ENCODE measurements at places on chromosomes 2 and 18.
A peak's percentile ranks its signal among the peaks of the same experiment; 100 is the strongest.

DNA sequence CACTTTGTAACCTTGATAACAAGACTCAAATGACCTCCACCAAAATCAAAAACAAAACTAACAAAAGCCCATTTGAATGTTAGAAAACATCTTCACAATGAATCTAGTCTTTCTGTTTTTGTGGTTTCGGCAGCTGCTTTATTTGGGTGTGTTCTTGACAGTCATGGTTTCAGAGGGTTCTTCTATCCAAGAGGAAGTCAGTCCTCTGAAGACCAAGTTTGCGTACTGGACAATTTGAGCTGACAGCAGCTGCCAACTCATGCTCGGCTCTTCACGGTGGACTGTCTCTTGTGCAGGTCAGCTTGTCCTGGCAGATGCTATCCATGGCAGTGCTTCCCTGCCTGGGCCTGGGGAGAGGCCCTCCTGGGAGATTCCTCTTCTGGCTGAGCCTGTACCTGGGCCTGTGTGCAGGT is 91.0 kb downstream of the TMEM17 start:
- DNase-seq: no peak

DNA sequence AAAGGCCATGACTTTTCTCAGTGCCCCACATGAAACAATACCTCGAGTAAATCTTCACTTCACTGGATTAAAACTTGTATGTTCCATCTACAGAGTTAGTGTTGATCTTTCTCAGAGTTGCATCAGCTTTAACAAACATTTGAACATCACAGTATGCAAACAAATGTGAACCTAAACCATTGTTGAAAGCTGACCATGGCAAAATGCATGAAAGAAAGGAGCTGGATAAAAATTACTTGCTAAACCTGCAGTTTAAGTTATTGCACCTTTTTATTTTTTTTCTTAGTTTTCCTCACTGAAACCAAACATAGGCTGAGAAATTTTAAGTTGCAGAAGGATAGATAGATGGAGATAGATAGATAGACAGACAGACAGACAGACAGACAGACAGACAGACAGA is 107.2 kb upstream of the UGP2 start:
- no peak for DNase-seq

DNA sequence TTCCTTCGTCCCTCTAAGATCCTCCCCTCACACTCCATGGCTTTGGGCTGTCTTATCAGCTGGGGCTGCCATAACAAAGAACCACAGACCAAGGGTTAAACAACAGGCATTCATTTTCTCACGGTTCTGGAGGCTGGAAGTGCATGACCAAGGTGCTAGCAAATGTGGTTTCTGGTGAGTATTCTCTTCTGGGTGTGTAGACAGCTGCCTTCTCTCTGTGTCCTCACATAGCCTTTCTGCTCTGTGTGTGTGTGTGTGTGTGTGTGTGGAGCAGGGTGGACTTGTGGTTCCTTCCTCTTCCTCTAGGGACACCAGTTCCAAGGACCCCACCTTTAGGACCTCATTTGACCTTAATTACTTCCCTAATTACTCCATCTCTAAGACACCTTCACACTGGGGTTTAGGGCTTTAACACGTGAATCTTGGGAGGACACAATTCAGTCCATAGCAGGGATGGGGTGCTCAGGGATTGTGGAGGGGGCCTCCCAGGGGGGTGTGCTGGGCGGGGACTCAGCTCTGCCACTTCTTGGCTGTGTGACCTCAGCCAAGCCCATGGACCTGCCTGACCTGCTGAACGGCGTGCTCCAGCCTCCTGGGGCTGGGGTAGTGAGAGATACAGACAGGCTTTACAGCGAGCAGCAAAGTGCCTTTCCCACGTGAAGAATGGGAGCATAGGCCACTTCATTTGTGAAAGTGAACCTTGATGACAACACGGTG is 38.0 kb downstream of the ACKR3 start:
- peak; percentile 61 for DNase-seq

DNA sequence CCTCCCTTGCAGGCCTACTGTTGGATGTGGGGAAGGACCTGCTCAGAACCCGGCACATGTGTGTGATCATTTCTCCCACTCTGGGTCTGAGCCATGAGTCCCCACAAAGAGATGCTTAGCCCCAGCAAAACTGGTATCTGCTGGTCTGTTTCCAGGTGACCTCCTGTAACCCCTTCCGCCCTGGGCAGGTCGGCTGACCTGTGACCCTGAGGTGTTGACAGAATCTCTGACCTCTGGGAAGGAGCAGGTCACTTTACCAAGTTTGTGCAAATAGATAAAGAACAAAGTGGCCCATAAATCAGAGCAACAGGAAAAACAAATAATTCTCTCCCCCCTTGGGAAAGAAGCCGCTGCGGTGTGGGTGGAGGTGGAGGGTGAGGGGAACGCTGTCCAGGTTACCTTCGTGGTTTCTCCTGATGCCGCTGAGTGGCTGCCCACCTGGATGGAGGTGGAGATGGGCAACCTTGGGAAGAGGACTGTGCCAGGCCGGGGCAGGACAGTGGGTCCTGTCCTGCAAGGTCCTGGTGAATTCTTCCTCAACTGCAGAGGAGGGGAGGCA is 174.0 kb upstream of the MYCN start:
- DNase-seq: no peak

DNA sequence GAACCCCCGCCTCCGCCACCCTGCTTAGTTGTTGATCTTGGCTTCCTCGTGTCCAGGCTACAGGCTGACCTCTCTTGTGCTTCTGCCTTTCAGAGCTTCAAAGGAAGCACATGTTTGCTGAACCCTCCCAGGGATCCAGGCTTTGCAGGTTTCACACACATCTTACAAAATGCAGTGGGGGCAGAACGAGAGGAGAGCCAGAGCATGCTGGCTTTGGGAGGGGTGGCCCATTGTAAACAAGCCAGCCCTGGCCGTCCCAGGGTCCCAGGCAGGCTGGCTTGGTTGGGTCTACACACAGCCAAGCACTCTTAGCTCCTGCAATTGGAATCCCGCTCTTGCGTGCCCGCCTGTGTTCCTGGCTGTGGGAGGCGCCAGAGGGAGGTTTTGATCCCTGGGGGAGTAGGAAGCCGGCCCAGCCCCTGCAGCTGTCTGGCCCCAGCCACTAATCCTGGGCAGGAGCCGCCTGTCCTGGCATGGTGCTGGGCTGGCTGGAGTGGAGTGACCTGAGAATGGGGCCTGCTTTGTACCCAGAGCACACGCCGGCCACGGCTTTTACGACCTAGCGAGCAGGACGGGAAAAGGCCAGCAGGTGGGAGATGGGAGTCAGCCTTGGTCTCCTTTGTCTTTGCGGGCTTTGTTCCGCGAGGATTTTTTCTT is 53.9 kb downstream of the SH3BP4 start:
- DNase-seq: no peak

DNA sequence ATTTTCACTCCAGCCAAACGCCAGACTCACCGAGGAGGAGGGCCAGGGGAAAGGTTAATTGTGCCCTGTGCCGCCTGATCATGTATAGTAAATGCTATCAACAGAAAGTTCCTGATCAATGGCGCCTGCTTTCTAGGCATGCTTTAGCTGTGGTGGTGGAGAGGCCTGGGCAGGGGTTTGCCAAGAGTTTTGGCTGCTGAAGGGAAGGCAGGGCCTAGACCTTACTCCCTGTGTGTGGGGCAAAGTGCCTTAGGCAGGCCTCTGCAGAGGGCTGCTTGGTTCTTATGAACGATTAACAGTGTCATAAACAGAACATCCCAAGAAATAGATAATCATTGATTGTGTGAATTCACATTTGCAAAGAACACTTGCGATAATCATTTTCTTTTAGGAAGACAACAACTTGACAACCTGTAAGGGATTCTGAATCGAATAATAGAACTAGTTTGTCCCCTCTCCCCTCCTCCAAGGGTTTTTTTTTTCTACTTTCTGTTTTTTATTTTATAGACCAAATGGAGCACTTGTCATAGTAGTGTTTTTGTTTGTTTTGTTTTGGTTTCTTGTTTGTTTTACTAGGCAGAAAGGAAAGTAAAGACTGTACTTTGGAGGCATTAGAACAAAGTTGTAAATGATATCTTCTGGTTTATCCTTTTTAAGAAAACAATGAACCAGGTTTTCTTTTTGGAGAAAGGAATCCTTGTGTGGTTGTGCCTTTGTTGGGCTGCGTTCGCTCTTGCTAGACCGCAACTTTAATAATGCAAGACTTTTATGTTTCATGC is 6.5 kb downstream of the TSHZ1 start:
- no peak for DNase-seq

- no peak for DNase-seq
Observed at GRCh38 chr2:43718530-43719124, 42.4 kb upstream of the C1GALT1C1L start.

GRCh38 chr2:109406301-109406700 is 207.5 kb downstream of the SEPTIN10 start:
- peak; percentile 76 for DNase-seq

DNA sequence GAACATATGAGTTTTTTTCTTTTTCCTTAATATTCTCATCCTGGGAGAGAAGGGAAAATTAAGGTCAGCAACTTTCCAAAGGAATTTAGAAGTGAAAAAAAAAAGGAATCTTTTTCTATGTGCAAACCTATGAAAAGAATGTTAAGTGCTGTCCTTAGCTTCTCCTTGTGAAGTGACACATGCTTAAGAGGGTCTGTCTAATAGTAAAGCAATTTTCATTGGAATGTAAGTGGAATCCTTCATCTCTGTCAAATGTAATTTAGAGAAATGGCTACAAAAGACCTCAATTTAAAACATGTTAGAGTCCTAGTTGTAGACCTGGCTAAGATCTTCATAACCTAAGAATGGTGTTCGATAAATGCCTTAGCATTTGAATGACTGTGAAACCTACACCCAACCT is 117.4 kb upstream of the EPB41L3 start:
- DNase-seq: no peak

- DNase-seq: no peak
Observed at GRCh38 chr2:240467149-240467642, 31.7 kb downstream of the GPC1 start.

DNA sequence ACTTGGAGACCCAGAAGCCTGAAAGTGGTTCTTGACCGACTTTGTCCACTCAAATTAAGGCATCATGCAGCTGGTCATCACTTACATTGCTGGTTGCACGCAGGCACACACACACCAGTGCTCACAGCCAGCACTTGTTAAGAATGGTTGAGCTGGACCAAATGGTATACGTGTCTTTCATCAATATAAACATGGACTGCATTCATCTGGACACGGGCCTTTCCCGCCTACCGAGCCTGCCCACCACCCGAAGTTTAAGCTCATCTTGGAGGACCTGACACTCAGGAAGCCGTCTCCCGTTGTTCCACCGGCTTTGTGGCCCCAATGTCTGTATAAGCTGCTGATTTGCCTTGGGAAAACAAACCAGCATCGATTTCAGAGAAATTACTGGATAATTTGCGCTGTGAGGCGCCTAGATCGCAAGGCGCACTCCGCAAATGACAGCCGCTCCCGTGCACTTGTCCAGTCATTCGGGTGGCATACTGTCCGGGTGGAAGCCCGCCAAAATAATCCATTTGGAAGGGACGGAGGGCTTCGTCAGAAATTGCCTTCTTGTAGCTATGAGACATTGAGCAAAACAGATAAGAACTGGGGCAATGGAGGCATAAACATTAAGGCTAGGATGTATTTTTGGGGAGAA is 40.1 kb upstream of the AKAIN1 start:
- DNase-seq: no peak

DNA sequence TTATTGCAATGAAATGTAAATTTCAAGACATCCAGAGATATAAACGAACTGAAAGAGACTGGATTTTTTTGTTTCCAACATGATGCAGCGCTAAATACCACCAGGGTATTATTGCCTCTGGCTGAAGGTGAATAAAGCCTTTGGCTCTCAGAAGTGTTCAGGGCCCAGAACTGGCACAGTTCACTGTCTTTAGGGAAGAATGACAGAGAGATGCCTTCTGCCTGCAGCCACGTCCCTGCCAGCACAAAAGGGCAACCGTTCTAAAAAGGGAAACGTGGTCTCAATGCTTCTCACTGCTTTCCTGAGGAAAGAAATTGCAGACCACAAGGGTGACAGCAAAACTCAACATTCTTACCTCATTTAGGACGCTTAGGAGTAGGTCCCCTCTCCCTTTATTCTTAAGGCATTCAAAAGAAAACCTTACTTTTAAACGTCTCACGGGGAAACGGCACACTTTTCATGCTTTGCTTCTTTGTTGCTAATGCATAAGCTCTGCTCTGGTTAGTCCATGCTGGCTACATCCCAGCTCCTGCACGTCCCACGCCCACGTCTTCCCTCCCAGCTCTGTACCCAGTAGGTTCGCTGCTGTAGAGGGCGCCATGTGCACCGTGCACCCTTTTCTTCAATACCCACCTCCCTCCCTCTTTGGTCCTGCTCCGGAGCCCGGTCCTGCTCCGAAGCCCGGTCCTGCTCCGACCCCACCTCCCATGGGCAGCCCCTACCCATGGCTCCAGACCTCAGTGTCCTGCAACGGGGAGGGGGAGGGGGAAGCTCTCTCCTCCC is 171.0 kb downstream of the HRH4 start:
- DNase-seq: no peak

GRCh38 chr2:80323610-80324009 is 19.1 kb upstream of the LRRTM1 start:
- no peak for DNase-seq

DNA sequence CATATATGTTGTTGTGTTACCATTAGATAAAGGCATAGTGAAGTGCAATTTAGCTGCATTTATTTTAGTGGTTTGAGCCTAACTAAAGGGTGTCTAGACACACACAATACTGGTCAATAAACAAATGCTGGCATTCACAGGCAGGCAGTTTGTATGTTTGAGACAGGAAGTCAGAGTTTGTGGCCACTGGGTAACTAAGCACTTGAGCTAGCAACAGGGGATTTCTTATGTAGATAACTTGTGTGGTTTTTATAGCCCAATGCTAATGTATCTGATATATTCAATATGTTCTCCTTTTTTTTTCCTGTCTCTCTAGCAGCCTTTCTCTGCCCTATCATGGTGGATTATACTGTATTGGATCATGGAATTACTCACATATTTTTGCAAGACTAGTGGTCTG is 38.1 kb downstream of the LRRTM4 start:
- no peak for DNase-seq

DNA sequence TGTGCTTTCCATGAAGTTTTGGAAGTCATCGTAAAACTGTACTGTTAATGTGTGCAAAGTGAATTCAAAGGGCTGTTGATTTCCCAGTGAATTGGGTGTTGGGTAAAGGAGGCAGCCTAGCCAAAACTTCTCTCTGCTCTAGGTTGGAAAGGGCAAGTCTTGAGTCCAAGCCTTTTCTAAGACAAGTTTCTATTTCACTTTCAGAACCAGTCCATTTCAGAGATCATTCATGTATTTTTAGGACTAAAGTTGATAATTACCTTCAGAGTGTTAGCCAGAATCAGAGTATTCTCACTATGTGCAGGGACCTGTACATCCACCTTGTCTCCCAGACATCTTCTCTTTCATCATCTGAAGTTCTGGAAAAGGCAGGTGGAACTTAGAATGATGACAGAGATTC is 636.1 kb upstream of the KLHL29 start:
- no peak for DNase-seq

DNA sequence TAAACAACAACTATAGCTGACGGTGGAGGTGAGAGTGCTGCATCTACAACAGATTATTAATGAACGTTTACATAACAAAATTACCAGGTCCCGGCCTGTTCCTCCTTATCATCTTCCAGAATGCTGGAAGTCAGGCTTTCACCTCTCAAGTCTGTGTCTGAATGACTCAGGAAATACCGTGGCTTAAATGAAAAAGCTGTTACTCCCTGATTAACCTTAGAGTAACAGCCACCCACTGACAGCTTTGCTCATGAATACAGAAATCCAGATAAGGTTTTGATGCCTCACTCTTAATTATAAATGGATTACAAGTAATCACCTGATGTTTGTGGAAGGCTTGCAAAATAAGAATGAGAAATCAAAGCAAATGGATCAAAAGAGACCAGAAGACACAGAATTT is 885.3 kb upstream of the CELF4 start:
- DNase-seq: no peak

Data from mammary epithelial cell (primary cell).